ENCODE measurements at places on chromosomes 2 and 18.

GRCh38 chr2:149926149-149926548 is 338.6 kb upstream of the MMADHC start:
- DNase-seq: no peak

DNA sequence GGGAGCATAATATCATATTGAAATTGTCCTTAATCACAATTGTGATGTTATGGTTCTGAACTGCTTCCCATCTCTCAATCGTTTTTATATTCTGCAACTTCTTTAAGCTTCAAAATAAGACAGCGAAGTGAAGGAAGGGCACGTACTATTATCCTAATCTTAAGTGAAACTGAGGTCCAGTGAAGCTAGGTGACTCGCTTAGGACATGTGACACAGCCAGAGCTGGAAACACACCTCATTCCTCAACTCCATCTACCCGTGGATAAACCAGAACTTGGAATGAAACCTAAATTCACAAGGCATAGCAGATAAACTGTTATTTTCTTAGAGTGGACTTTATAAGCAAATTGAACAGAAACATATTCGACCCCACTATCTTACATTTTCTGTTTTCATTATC is 191.2 kb upstream of the PXDN start:
- no peak for DNase-seq

GRCh38 chr2:62792408-62792807 is 86.9 kb downstream of the EHBP1 start:
- no peak for DNase-seq

- DNase-seq: no peak
These were observed 66.0 kb downstream of the RAB31 start for GRCh38 chr18:9774150-9774549.
